ENCODE measurements at places on chromosomes 12 and 14.

DNA sequence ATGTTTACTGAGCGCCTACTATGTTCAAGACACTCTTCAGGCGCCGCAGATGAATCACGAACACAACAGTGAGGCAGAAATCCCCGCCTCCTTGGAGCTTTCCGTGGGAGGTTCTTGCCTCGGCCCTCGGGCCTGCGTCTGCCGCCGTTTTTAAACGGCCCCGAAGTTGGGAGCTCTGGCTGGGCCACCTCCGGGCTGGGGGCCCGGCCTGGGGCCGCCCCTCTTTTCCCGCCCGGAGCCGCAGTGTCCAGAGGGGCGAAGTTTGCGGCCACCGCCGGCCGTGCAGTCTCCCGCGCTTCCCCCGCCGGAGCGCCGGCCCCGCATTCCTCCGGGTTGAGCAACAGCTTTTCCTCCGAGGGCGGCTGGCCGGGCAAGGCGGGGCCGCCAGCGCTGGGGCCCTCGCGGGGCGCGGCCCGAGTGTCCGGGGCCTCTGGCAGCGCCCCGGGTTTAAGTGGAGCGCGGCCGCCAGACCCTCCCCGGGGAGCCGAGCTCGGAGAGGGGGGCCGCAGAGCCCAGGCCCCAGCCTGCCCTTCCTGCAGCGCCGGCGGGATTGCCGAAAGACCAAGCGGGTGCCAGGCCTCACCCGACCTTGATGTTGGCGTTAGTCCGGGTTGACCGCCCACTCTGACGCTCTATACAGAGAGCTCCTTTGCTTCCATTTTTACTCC is 18.7 kb upstream of the CTDSP2 start:
- H3K4me1 ChIP-seq, result peaks cover 4% of the 10 kb centered on the region
- H3K4me3 ChIP-seq, result peak overlapping the region; percentile 59
- DNase-seq, result peak; percentile 83
- H3K27me3 ChIP-seq, result no peaks in the 10 kb centered on the region
- no peak overlapping the region for H3K27ac ChIP-seq
- no peaks in the 10 kb centered on the region for H3K36me3 ChIP-seq

DNA sequence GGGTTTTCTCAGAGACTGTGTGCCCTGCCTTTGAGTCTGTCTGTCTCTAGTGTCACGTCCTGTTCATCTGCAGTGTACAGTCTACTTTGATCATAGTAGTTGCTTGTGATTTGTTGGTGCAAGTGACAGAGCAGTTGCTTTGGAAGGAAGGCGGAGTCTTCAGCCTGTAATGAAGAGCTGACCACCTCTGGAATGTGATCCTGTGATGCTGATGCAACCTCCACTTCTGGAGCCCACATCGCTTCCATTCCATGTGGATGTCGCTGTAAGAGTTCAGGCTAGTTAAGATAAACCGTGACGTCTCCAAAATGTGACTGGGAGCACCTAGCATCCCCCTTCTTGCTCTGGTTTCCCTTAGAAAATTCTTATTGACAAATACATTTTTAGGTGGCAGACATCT is 51.8 kb downstream of the PELI2 start:
- peaks cover 14% of the 10 kb centered on the region for H3K36me3 ChIP-seq
- peaks cover 39% of the 10 kb centered on the region for H3K4me1 ChIP-seq

DNA sequence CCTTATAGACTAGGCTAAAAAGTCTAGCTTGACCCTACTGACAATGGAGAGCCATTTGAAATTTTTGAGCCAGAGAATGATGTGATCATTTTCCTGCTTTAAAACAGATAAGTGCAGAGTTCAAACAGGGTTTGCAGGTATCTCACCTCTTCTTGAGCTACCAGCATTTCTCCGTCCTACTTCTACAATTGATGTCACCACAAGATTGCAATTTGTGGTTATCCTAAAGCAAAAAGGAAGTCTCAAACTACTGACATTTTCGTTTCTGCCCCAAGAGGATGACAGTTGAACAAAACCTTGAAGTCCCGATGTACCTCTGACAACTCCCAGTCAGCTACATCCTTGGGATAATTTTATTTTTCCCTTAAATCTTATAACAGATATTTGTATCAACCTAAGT is 86.7 kb downstream of the PTGER2 start:
- no peak for DNase-seq
- peaks cover 2% of the 10 kb centered on the region for H3K36me3 ChIP-seq
- H3K4me3 ChIP-seq, result no peak overlapping the region
- peaks cover 57% of the 10 kb centered on the region for H3K4me1 ChIP-seq

DNA sequence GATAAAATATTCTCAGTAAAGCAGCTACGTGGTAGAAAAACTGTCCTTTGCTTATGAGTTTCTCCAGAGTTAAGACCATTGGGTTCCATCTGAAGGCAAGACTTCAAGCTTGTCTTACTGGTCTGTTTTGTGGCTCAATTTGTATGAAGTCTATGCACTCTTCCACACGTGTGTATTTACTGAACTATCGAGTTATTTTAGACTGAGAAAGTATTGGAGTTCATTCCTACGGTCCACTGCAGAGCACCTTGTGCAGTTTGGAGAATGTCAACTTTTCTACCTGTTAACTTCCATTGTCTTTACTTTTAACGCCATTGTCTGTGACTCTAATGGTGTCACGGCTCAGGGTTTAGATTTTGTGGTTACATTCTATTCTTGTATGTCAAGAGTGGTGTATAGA is 3.7 kb downstream of the HIF1A start:
- H3K27me3 ChIP-seq, result no peaks in the 10 kb centered on the region
- H3K27ac ChIP-seq, result peak overlapping the region; percentile 98
- H3K4me1 ChIP-seq, result peaks cover 57% of the 10 kb centered on the region
- peak overlapping the region; percentile 98 for H3K4me3 ChIP-seq
- H3K36me3 ChIP-seq, result peaks cover 64% of the 10 kb centered on the region
- DNase-seq, result no peak

DNA sequence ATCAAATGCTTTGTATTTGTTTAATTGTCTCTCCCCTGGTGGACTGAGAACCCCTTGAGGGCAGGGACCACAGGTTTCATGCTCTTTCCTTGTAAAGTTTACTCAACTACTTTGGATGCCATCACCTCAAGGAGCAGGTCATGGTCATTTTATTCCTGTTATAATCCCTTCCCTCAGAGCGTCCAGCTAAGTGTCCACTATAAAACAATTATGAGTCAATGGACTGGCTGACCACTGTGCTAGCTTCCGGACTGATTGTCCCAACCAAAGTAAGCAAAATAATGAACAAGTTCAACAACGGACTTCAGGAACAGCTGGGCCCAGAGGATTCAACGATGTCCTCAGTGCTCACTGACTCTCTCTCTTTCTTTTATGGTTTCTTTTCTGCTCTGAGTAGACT is 18.2 kb downstream of the AK7 start:
- H3K27ac ChIP-seq, result no peak overlapping the region
- DNase-seq, result no peak
- H3K4me3 ChIP-seq, result no peak overlapping the region
- H3K36me3 ChIP-seq, result no peaks in the 10 kb centered on the region
- H3K4me1 ChIP-seq, result no peaks in the 10 kb centered on the region

DNA sequence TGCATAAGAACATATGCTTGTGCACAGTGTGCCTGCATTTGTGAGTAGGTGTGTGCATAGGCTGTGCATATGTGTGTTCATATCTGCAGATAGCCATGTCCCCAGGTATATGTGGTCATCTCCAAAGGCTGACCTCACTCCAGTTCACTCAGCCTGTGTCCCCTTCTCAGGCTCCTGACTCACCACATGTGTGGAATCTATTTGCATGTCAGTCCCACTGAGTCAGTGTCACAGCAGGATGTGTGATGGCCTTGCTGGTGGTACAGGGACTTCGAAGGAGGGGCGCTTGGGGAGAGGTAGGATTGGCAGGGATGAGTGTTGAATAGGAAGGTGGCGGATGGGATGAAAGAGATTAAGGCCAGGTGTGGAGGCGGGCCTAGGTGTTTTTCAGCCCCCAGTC is 35.5 kb downstream of the KRT80 start:
- no peak overlapping the region for H3K27ac ChIP-seq
- H3K27me3 ChIP-seq, result no peaks in the 10 kb centered on the region
- no peak for DNase-seq
- no peaks in the 10 kb centered on the region for H3K36me3 ChIP-seq
- H3K4me3 ChIP-seq, result no peak overlapping the region
- H3K4me1 ChIP-seq, result peaks cover 27% of the 10 kb centered on the region

GRCh38 chr12:64036414-64036813 is 185.7 kb downstream of the KICS2 start:
- H3K4me3 ChIP-seq, result no peak overlapping the region
- no peaks in the 10 kb centered on the region for H3K27me3 ChIP-seq

Measured in activated CD4-positive, alpha-beta memory T cell treated with anti-CD3 and anti-CD28 coated beads for 36 hours (primary cell).